ENCODE measurements at places on chromosomes 2 and 18.

GRCh38 chr2:110804915-110805314, 72.5 kb downstream of the ACOXL start:
- DNase-seq = no peak

DNA sequence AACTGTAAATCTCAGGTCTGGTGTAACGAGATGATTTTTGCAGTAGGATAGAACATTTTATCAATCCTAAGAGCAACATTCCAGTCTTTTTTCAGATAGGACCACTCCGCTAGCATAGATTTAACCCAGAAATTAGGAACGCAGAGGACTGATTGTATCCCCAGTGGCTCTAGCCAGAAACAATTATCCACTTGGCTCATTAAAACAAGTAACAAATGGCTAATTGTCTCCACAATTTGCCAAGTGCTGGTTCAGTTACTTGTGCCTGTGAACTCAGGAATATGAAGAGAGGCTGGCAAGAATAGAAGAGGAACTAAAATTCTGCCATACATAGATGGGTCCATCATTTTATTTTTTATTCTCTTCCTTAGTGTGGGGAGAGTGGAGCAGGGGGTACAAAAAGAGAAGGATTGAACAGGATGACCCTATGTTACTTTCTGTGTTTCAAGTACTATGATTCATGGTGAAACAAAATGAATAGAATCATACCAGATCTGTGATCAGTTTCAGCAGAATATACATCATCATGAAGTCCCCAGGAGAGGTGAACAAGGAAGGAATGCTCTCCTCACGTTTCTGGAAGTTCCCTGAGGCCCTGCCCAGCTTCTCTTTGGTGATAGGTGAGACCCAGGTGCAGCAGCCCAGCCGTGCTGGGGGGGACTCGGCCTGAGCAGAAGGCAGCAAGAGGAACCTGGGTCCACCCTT, 121.6 kb downstream of the ARL4C start:
- DNase-seq = no peak

DNA sequence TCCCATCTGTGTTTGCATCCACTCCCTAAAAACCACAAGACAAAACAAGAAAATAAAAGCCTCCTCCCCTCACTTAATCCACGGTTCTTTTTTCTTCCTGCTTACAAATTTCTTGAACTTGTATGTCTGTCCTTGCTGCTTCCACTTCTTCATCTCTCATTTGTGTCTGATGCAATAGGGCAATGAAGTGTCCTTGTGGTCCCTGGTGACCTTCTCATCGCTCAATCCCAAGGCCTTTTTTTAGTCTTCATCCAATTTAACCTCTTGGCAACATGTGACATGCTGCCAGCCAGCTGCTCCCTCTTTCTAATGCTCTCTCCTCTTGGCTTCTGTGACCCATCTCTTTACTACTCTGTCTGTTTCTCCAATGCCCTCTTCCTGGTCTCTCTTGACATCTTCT, 87.6 kb downstream of the SEMA4F start:
- no peak for DNase-seq

DNA sequence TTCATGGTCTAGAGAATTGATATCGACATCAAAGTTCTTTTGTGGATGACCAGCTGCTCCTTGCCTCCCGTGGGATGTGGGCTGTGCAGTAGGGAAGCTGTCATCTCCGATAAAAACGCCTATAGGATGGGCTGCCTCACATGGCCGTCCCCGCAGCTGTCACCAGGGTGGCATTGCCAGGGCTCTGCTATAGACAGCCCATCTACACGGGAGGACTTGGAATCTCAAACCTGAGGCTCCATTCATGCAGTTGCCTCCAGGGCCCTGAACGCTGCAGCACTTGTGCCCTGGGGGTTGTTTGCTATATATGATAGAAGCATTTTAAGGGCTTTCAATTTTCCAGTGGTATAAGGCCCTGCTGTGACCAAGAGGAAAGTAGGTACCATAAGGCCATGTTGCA, 183.1 kb downstream of the MYCN start:
- DNase-seq = no peak

DNA sequence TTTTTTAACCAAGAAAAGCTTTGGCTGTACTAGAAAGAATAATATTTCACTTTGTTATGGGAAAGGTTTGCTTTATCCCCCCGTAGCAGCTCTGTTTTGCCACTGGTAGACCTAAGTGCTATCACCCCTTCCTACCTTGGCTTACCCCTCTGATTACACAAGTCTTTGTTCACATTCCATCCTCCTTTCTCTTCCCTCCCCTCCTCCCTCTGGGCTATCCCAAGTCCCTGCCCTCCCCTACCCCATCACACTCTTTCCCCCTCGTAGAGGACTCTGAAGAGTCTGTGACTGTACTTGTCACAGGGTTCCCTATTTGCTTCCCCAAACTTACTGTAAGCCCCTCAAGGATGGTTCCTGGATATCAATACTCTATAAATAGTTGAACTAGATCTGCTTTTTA, 152.9 kb upstream of the NOSTRIN start:
- DNase-seq = no peak

DNA sequence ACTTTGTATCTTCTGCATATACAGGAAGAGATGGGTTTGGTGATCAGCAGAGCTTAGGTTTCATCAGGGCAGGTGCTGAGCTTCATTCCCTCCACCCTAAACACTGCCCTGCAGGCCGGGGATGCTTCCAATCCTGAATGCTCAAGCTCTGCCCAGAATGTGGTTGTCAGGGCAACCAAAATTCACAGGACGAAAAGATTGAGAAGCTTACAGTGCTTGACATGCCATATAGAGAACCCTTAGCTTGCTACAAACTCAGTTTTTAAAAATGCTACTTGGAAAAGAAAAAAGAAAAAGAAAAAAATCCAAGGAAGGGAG, 65.6 kb downstream of the SH3RF3 start:
- no peak for DNase-seq

DNA sequence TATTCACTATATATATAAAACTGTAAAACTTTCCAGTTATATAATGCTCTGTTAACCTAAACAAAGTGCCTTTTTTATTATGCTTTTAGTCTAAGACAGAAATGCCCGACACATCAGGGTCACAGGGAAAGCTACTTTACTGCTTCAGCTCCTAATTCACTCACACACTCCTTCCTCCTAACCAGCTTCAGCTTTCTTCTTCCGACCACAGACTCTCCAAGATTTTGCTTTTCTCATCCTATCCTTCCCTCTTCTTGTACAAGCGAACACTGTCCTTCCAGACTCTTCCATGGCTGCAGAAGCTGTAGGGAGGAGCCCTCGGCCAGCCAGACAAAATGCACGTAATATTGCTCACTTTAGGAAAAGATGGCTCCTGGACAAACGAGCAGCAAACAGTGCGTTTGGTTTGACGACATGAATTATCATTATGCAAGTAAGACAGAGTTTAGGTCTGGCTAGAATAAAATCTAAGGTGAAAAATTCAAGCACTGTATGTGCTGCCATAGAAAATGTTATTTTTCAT, 47.5 kb upstream of the HNRNPA3 start:
- peak; percentile 32 for DNase-seq

DNA sequence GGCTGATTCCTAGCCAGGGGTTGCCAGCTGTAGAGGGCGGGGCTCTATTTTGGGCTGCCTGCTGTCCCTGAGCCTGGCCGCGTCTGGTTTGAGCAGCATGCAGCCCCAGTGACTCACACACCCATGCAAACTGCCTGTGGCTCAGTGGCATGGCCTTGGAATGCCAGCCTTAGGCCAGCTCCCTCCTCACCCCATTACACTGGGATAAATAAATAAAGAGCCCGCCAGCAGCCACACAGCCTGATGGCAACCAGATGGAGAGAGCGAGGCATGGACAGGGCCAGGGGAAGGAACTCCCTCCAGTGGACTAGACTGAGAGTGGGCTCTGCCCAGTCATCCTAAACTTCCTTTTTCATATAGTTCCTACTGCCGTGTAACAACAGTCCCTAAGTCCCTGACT, 18.3 kb downstream of the NHEJ1 start:
- DNase-seq = no peak

GRCh38 chr2:118698564-118698963, 148.9 kb downstream of the EN1 start:
- DNase-seq = no peak

DNA sequence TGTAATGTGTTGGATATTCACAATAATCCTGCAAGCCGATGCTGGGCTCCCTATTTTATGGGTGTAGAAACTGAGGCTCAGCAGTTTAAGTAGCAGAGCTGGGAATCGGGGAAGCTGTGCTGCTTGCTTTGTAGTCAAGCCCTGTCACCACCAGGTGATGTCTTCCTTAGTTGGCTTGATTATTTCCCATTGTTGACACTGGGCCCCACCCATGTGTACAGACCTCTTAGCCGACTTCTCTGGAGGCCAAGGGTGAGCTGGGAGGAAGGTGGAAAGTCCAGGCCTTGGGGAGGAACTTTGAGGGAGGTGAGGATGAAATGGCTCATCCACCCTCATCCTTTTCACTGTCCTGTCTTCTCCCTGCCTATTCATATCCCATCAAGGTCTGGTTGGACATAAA, 60.0 kb downstream of the CAPN13 start:
- no peak for DNase-seq

DNA sequence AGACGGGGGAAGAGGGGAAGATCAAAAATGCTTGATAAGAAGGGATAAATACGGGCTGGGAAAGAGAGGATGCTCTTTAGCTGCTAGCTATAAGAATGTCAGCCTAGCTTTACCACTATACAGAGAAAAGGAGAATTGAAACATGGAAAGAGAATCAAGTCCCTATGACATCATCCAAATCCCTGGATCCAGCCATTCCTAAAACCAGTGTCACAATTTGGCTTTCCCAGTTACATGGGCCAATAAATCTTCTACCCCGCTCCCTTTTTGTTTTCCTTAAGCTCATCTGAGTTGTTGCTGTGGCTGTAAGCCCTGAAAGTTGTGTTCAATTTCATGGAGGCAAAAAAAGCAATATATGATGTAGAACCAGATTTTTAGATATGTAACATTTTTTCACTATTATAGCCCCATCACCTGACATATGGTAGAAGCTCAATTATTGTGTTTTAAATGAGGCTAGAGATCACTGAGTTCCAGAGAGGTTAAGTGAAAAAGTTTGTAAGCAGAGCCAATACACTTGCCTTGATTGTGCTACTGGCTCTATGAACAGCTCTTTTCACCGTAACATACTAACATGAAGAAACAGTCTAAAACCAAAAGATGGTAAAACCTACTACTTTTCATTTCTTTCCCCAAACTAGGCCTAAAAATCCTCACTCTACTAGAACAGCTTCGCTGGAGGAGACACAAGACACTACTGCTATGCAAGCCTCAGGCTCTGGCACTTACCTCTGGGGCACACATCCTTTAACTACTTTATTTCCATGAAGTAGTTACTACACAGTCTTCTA, 4.3 kb downstream of the HNRNPLL start:
- DNase-seq = no peak

DNA sequence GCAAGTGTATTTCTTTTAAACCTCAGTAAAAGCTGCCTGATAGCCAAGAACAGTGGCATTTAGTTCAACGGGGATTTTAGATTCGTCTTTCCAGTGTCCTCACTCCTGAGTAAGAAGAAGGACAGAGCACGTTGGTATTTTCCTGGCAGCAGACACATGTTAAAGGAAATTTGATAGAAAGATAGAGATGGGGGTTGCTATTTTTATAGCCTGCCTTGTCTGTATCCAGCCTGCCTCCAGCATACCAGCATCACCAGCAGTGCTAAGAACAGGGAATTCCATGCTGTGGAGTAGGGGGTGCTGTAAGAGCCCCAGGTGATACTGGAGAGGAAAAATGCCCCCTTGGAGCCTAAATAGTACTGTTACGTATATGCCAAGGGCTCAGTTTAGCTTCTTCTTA, 1.1 kb upstream of the SMYD1 start:
- DNase-seq = no peak

DNA sequence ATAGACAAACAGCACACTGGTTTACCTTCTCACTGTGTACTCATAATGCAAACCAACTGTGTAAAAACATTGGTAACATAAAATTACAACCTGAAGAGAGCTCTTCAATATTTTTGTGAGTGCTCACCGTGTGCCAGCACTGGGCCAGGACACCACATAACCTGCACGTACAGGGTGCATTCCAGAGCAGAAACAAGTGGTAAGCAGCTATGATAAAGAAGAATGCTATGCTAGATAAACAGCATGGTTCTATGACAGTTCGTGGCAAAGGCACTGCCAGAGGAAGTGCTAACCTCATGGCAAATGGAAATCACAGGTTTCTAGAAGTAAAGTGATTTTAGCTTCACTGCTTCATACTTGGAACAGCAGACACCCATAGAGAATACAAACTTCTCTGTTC, 343.5 kb downstream of the MTX2 start:
- DNase-seq = no peak

GRCh38 chr2:85264471-85264870, 63.3 kb downstream of the TGOLN2 start:
- no peak for DNase-seq

GRCh38 chr2:241216211-241216761, 27.8 kb downstream of the ANO7 start:
- no peak for DNase-seq

- DNase-seq = no peak
Observed at GRCh38 chr2:1625281-1626001, 118.9 kb downstream of the PXDN start.

GRCh38 chr2:156116113-156116512, 216.4 kb downstream of the NR4A2 start:
- no peak for DNase-seq

GRCh38 chr2:39865751-39866150, 86.7 kb upstream of the THUMPD2 start:
- peak; percentile 12 for DNase-seq

DNA sequence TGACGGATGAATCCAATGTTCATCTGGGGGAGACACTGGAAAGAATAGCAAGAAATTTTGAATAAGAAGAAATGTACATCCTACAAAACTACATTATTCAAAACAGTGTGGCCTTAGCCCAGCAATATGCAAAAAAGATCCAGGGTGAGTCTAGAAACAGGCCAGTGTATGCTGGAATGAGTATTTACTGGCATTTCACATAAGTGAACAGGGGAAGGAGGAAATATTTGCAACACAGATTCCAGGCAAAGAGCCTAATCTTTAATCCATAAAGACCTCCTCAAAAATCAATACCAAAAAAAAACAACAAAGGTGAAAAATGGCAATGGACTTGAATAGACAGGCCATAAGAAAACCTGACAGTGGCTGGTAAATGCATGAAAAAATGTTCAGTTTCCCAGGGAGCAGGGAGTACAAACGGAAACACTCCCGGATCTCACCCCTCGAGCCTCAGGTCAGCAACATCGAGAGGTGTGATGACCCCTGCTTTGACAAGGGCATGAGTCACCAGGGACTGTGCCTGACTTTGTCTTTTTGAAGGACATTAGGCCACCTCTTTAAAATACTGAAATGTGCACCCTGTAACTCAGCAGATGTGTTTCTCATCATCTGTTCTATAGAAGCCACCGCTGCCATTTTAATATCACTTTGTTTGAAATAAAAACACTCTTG, 12.7 kb upstream of the GPC1 start:
- no peak for DNase-seq

- DNase-seq = peak; percentile 44
Observed at GRCh38 chr2:105081006-105081601, 43.2 kb downstream of the MRPS9 start.

- DNase-seq = no peak
Observed at GRCh38 chr2:179861027-179861415, 391 bp downstream of the ZNF385B start.

DNA sequence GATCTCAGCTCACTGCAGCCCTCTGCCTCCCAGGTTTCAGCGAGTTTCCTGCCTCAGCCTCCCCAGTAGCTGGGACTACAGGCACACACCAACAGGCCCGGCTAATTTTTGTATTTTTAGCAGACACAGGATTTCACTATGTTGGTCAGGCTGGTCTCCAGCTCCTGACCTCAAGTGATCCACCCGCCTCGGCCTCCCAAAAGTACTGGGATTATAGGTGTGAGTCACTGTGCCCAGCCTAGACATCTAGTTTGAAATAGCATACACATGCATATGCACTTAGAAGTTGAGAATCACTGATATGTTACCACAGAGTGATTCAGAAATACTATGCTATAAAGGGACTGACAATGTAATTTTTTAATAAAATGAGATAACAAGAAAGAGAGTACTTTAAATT, 69.8 kb upstream of the CDKL4 start:
- DNase-seq = no peak
